Hematopoietic multipotent progenitor cell treated with erythropoietin and hydrocortisone succinate and interleukin-3 and kit ligand, for 6 days (in vitro differentiated cells): ENCODE measurements at places on chromosomes 7 and 10.

DNA sequence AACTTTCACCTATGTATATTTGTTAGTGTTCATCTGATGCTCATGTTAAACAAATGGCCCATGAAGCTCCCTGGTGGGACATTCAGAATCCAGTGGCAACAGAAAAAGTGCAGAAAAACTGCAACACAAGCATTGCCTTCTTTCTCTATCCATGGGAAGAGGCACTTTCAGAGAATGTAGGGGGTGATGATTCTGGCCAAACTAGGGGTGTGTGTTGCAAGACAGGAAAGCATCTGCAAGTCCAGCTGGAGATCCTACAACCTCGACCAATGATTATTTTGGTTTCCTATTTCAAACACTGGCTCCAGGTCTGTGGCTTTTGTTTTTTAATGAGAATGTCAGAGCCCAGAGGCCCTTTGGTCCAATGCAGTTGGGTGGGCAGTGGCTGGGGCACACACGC lies 198.7 kb downstream of the CXCL12 start:
- no peak for DNase-seq

DNA sequence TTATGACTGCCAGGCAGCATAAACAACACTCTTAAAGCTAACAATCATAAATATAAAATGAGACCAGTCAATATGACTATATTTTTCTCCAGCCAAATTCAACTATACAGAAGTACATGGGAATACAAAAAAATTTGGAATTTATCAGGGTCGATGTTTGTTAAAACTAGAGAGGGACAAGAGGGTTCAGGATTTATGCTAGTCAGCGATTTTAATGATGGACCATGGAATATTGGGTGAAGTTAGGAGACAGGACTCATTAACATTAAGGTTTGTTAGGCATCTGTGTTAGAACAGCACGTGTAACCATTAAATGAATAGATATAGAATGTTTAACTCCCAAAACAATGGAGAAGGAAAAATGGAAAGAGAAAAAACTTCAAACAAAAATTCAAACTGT lies 146.2 kb downstream of the SEM1 start:
- no peak for DNase-seq

DNA sequence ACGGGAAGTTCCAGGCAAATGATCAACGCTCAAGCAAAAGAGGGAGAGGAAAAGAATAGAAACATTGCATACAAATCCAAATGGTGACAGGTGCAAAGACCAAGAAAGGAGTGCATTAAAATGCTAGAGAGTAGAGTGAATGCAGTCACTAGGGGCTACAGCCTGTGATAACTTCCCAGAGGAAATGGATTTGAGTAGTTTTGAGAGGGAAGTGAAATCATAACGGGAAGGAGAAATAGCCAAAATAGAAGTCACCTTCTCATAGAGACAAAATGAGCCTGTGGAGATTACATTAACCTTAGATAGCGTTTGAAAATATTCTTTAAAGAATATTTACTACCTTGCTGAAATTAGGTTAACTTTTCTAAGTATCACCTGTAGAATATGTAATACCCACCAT lies 26.5 kb downstream of the NUP42 start:
- DNase-seq = no peak

DNA sequence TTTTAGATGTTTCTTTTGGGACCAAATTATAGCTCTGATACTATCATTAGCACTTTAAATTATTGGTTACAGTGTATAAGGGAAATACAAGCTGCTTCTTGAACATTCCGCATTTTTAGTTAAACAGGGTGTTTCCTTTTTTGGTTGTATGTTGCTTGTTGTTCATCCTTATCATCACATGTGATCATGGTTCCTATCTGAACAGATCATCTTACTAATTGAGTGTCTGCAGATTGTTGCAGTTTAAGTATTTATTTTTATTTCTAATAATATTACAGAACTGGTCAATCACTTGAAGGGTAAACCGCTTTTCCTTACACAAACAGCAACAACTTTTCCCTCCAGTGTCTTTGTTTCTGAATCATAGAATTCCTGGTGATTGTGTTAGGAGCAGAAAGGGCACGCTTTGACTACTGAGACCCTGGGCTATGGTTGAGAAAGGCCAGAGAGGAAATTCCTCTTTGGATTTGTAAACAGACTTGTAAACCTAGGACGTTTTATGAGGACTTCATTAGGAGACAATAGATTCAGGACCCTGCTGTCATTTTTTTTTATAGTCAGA lies 37.2 kb downstream of the CHN2 start:
- no peak for DNase-seq

- DNase-seq = no peak
These were observed 217.2 kb downstream of the REEP3 start for GRCh38 chr10:63738410-63738809.

- DNase-seq = no peak
These were observed 4.7 kb downstream of the COPS6 start for GRCh38 chr7:100093498-100093897.

GRCh38 chr7:5296611-5297226 lies 14.0 kb downstream of the SLC29A4 start:
- peak; percentile 87 for DNase-seq

GRCh38 chr7:136102881-136103280 lies 125.7 kb upstream of the MTPN start:
- DNase-seq = no peak

DNA sequence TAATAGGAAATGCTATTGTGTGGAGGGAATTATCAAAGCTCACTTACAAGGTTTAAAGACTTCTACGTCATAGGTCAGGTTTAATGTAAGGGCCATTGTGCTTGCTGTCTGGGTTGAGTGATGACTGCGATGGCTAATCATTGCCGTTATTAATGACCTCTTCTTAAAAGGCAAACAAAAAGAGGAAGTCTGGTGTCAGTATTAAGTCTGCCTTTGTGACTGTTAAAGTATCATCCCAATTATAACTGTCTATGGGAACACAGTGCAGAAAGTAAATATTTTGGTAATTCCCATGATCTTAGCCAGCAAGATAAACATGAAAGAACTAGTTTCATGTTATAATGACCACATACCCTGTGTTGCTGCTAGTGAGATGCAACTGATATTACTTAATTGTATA lies 382.4 kb downstream of the BBS9 start:
- DNase-seq = peak; percentile 5

GRCh38 chr7:64625114-64626082 lies 40.5 kb upstream of the ZNF107 start:
- DNase-seq = peak; percentile 51

DNA sequence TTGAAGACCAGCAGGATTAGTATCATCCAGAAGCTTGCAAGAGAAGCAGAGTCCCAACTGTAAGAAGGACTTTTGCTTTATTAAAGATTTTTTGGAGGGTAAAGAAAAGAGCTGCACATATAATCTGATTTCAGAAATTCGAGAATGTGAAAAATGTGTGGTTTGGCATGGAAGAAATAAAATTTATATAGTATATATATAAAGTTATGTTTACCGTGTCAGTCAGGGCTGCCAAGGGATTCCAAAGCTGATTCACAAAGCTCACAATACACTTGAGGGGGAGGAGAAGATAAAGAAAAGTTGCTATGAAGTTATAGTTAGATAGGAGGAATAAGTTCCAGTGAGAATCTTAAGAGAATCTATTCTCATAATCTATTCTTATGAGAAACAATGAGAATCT lies 231.8 kb upstream of the CACNA2D1 start:
- DNase-seq = no peak

DNA sequence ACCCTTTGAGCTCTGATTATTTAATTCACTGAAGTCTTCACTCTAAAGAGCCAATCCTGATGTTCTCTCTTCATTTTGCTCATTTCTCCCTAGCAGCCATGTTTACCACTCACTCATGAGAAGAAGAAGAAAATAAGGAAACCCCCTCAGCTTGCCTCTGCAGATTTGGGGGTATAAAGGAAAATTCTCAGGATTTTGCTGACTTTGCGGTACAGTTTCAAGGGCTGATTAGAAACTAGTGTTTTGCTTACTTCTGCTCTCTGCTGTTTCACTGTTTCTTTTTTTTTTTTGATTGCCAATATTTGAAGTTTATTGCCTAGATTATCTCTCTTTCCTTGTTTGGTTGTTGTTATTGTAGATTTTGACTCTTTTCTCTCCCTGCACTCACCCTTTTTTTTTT lies 23.4 kb downstream of the PCBD1 start:
- no peak for DNase-seq

- peak; percentile 38 for DNase-seq
These were observed 133.8 kb upstream of the MEOX2 start for GRCh38 chr7:15820319-15820718.

DNA sequence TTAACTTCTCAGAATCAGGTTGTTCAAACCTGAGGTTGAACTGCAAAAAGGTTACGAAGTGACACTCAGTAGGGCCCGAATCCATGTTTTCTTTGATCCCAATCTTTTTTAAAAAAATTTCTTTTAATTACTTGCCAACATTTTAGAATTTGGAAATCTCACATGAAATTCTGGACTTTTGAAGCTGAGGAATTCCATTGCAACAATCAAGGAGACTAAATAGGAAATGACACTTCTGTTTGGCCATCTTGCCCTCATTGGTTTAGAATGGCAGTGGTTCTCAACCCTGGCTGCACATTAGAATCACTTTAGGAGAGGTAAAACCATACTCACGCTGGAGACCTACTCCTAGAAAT lies 471 bp upstream of the TOMM7 start:
- no peak for DNase-seq

GRCh38 chr7:8260871-8261694 lies 884 bp downstream of the ICA1 start:
- peak; percentile 76 for DNase-seq

DNA sequence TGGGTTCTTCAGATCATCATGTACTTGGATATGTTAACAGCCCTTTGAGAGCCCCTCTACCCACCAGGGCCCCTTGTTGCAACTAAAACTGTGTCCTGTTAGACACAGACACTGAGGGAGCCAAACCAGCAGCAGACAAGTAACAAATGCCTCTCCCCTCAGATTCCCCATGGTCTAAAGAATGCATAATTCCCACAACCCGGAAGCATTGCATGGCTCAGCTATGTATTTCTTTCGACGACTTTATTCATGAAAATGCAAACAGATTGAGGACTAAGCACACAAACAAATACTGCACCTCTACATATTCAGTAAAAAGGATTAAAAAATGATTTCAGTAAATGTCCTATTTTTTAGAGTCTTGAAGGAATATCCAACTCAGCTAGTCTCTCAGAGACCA lies 70.1 kb upstream of the HECW1 start:
- no peak for DNase-seq

DNA sequence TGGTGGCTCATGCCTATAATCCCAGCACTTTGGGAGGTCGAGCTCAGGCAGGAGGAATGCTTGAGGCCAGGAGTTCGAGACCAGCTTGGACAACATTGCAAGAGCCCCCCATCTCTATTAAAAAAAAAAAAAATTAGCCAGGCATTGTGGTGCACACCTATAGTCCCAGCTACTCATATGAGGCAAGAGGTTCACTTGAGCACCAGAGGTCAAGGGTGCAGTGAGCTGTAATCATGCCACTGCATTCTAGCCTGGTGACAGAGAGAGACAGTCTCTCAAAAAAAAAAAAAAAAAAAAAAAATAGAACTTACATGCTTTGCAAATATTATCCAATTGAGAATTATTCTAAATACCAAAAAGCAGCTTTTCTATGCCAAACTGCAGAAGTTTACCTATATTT lies 11.0 kb downstream of the KIN start:
- no peak for DNase-seq

GRCh38 chr10:61542596-61542995 lies 89.4 kb upstream of the TMEM26 start:
- no peak for DNase-seq

DNA sequence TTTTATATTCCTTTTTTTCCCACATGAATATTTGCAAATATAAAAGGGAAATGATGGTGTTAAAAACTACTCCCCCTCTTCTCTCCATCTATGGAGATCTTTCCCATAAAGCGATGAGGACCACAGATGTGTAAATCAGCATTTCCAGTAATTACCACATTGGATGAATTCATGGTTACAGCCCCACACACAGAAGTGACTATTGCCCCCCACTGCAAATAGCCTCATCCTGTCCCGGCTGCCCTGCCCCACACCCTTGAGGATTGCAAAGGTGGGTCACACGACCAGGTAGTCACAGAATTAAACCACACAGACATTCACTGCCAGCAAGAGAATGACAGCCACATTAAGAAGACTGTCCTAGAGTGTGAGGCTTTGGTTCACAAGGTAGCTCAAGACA lies 145.1 kb downstream of the DOCK4 start:
- DNase-seq = no peak

GRCh38 chr10:5645375-5645774 lies 21.0 kb downstream of the ASB13 start:
- DNase-seq = no peak

- DNase-seq = no peak
These were observed 1152.0 kb downstream of the SORCS3 start for GRCh38 chr10:105793071-105793470.

GRCh38 chr7:118590107-118590506 lies 365.6 kb downstream of the ANKRD7 start:
- DNase-seq = peak; percentile 54

- no peak for DNase-seq
These were observed 6.6 kb upstream of the SERPINE1 start for GRCh38 chr7:101120315-101120714.

DNA sequence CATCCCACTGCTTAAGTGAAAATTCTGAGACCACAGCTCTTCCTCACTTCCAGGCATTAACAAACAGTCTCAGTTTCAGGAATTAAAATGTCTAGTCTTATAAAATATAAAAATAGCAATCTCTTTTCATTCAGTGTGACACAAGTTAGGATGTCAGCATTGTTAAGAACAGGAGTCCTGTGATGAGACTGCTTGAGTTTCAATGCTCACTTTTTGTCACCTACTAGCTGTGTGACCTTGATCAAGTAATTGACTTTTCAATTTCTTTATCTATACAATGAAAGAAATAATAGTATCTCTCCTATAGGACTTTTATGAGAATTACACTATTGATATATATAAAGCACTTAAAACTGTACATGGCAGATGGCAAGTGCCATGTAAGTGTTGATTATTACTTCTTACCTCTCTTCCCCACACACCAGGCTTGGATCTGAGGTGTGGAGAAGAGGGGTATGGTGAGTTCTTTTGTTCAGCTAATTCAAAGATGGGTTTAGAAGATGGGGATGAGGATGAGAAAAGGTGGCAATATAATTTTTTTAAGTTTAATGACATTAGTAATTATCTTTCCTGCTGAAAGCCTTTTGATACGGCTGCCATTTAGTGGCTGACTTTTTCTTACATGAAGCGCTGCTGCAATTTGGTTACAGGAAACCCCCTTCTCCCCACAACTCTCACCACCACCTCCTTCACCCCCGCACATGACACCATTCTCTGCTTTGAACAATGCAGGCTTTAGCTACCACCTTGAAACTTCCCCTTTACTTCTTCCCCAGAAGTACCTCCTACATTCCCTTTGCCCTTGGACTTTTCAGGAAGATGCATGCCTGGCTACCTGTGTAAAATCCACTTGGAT lies 20.8 kb upstream of the HYAL4 start:
- no peak for DNase-seq
